ENCODE measurements at places on chromosomes 5 and 9. TPM values are rescaled to one million over a fixed set of nuclear protein-coding genes. Genes with fewer than 3 reads are reported as not detected.

DNA sequence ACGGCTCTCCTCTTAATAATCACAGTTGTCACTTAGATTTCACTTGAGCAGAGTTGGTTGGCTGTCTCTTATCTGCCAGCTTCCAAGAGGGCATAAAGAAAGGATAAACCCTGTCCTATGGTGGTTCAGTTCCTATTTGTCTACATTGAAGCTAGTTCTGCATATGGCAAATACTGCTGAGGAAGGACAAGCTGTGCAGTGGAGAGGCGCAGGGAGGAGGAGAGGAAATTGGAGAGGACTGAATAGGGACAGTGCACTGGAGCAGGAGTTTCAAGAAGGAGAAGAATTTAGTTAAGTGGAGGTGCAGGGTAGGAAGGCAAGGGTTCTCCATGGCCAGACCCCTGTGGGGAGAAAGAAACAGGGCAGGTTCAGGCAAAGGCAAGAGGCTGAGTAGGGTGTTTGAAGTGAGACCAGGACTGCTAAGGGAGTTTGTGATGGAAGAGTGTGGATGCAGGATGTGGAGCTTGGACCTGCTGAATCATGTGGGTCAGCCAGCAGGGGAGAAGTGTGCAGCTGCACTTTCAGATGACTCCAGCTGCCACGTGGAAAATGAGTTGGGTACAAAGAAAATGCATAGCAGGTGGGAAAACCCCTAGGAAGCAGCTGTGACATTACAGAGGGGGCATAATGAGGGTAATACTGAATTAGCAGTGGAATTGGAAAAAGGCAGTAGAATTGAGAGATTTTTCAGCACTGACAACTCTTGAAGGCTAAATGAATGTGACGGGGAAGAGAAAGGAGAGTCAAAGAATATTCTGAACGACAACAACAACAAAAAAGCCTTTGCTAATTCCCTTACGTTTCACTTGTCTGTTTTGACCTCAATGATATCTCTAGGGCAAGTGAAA, 66.8 kb downstream of the MAMDC2 start:
- peak overlapping the region; percentile 25 for H3K27ac ChIP-seq
- no peaks in the 10 kb centered on the region for H3K27me3 ChIP-seq
- H3K4me3 ChIP-seq: no peak overlapping the region

GRCh38 chr5:36481454-36482120, 124.8 kb upstream of the SLC1A3 start:
- no peak for DNase-seq
- H3K4me1 ChIP-seq: no peaks in the 10 kb centered on the region

Gene LHX3
- not detected for polyA plus RNA-seq

Gene WDR38
- not detected for polyA plus RNA-seq

DNA sequence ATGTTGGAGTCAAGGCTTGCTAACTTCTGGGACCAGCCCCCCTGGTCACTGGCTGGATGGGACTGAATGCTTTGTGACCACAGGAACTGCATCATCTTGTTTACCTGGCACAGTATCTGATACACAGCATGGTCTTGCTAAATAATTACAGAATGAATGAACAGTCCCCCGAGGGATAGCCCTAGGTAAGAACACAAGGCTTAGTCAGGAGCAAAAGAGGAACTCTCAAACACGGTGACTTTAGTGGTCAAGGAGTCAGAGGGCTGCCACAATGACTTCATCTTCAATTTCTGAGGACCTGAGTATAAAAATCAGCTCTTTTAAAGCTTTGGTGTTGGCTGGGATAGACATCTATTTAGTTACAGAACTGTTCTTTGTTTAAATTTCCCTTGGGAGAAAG, 15.1 kb upstream of the CXCL14 start:
- no peaks in the 10 kb centered on the region for H3K36me3 ChIP-seq
- H3K27ac ChIP-seq: no peak overlapping the region
- DNase-seq: no peak
- H3K4me3 ChIP-seq: no peak overlapping the region

Gene NEUROG1
- not detected for polyA plus RNA-seq

DNA sequence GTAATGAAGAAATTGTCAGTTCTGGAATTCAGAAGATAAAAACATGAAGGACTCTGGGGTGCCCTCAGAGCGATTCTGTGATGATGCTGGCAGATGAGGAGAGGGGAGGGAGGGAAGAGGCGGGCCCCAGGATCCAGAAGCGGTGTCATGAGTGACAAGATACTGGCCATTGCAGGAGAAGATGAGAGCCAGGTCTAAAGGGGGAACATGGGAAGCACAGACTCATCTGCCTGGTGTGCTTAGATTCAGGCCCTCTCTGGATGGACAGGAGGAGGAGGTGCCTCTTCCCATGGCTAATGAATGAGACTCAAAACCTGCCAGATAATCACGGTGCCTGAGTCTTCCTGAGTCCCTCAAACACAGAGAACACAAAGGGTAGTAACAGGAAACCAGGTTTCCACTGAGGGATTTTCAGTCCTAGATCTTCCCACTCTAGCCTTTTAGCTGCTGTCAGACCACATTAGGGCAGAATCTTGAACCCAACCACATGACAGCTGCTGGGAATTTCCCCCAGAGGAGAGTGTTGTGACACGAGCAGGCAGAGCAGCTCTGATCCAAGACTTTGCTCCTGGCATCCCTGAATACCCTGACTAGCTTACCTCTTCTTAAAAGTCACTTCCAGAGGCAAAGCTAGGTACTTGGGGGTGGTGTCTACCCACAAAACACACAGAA, 28.2 kb upstream of the HSPA9 start:
- no peak for DNase-seq
- H3K4me3 ChIP-seq: no peak overlapping the region
- H3K36me3 ChIP-seq: no peaks in the 10 kb centered on the region
- H3K27me3 ChIP-seq: no peaks in the 10 kb centered on the region

DNA sequence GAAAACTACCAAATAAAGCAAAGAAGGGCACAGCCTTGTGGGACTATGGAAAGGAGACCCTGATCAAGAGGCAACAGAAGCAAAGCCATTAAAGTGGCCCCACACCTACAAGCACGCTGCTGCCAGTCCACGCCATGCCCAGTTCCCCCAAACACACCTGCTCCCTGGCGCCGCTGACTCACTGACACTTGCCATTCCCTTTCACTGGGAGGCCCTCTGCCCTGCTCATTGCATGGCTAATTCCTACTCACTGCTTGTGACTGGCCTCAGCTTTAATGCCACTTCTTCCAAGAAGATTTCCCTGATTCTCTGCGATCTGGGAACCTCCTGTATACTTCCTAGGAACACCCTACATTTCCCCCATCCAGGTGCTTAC, 71.2 kb upstream of the TAF1L start:
- H3K4me3 ChIP-seq: no peak overlapping the region
- no peaks in the 10 kb centered on the region for H3K4me1 ChIP-seq
- no peaks in the 10 kb centered on the region for H3K27me3 ChIP-seq
- no peaks in the 10 kb centered on the region for H3K36me3 ChIP-seq

DNA sequence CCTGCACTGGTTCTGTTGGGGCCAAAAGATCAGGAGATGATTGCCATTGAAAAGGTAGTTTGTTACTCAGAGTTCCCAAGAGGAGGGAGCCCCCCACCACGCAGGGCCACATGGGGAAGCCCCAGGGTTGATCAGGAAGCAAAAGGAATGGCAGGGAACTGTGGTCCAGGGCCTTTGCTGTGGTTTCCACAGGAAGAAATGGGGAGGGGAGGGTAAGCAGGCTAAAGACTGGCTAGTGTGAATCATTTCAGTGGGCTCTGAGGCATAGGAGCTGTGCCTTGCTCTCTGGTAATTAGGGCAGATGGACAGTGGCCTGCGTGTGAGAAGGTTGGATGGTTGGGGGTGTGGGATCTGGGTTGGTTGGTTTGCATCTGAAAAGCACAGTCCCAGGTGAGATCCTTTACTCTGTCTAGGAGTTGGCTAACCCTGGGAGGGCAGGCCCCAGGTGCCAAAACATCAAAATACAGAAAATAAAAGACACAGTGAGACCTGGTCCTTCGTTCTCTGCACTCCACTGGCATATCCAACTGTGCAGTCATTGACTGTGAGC, 66.1 kb downstream of the PTPDC1 start:
- DNase-seq: no peak
- no peaks in the 10 kb centered on the region for H3K36me3 ChIP-seq
- peaks cover 4% of the 10 kb centered on the region for H3K4me1 ChIP-seq
- no peaks in the 10 kb centered on the region for H3K27me3 ChIP-seq

GRCh38 chr5:124738681-124739633, 7.5 kb downstream of the ZNF608 start:
- no peak overlapping the region for H3K4me3 ChIP-seq
- H3K4me1 ChIP-seq: peaks cover 43% of the 10 kb centered on the region
- no peaks in the 10 kb centered on the region for H3K27me3 ChIP-seq
- no peaks in the 10 kb centered on the region for H3K36me3 ChIP-seq
- H3K27ac ChIP-seq: peak overlapping the region; percentile 40

- H3K36me3 ChIP-seq: no peaks in the 10 kb centered on the region
- no peaks in the 10 kb centered on the region for H3K27me3 ChIP-seq
- no peak overlapping the region for H3K27ac ChIP-seq
- no peak overlapping the region for H3K4me3 ChIP-seq
- H3K4me1 ChIP-seq: no peaks in the 10 kb centered on the region
Observed at GRCh38 chr5:68054638-68055037, 160.9 kb upstream of the PIK3R1 start.

GRCh38 chr5:83471405-83472212, at the start of gene VCAN:
TSS of gene VCAN (plus strand) at chr5:83471744. CDS start at chr5:83483519, 11,775 bp downstream.
- peak; percentile 92 for DNase-seq
- peaks cover 38% of the 10 kb centered on the region for H3K4me1 ChIP-seq
- H3K36me3 ChIP-seq: no peaks in the 10 kb centered on the region
- H3K27me3 ChIP-seq: peaks cover 57% of the 10 kb centered on the region
- peak within 1 kb of the TSS; percentile 54 for H3K4me3 ChIP-seq

GRCh38 chr5:40453689-40454088, 226.0 kb upstream of the PTGER4 start:
- H3K4me1 ChIP-seq: no peaks in the 10 kb centered on the region
- no peaks in the 10 kb centered on the region for H3K27me3 ChIP-seq
- no peak overlapping the region for H3K4me3 ChIP-seq
- no peak overlapping the region for H3K27ac ChIP-seq

Gene FCN2
- 0.13 TPM for polyA plus RNA-seq

DNA sequence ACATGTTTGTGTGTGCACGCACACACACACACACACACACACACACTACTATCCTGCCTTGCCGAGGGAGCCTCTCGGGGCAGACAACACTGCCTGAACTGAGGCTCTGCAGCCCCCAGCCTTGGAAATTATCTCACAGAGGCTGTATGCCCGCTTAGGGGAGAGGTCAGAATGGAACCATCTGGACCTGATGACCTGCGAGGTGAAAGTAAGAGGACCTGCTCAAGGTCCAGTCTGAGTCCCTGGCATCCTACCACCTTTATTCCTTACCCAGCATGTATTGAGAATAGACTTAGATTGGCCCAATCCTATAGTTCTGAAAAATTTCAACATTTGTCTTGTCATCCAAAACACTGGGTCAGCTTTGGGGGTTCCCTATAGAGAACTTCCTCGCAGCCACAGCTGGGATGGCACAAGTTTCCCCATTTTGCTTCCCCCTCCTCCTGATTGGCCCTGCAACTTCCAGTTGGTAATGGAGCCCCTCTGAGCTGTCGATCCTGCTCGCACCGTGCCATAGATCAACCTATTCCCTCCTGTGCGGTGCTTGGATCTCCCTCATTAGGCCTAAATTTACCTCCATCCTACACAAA, 10.2 kb downstream of the MVB12B start:
- peaks cover 16% of the 10 kb centered on the region for H3K36me3 ChIP-seq
- no peaks in the 10 kb centered on the region for H3K27me3 ChIP-seq
- no peak overlapping the region for H3K27ac ChIP-seq

Gene RASGRF2
- 0.63 TPM for polyA plus RNA-seq

GRCh38 chr5:10588109-10588775, 24.4 kb downstream of the ANKRD33B start:
- peak overlapping the region; percentile 28 for H3K27ac ChIP-seq
- no peaks in the 10 kb centered on the region for H3K36me3 ChIP-seq
- H3K4me1 ChIP-seq: no peaks in the 10 kb centered on the region
- H3K27me3 ChIP-seq: no peaks in the 10 kb centered on the region

Gene SLC46A2
- not detected for polyA plus RNA-seq

DNA sequence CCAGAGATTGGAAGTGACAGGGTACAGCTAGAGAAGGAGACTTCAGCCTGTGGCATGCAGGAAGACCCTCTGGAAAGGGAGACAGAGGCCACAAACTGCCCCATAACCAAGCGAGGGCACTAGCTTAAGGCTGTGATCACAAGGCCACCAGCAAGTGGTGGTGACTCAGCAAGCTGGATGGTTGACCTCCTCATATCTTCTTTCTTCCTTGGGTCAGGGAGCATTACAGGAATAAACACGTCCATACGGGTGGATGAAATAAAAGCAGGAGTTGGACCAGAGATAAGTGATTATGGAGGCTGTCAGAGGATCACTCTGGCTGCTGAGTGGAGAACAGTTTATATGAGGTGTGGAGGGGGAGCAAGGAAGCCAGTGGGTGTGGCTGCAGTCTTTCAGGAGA, 234.6 kb upstream of the TAS2R1 start:
- no peak overlapping the region for H3K4me3 ChIP-seq
- H3K27ac ChIP-seq: no peak overlapping the region
- H3K27me3 ChIP-seq: no peaks in the 10 kb centered on the region
- DNase-seq: no peak
- H3K4me1 ChIP-seq: no peaks in the 10 kb centered on the region
- H3K36me3 ChIP-seq: no peaks in the 10 kb centered on the region

GRCh38 chr9:97320080-97320642, 12.7 kb downstream of the CCDC180 start:
- no peaks in the 10 kb centered on the region for H3K27me3 ChIP-seq
- no peaks in the 10 kb centered on the region for H3K4me1 ChIP-seq
- H3K4me3 ChIP-seq: no peak overlapping the region
- no peak for DNase-seq

- no peak for DNase-seq
- no peaks in the 10 kb centered on the region for H3K36me3 ChIP-seq
- no peaks in the 10 kb centered on the region for H3K4me1 ChIP-seq
- no peak overlapping the region for H3K4me3 ChIP-seq
- H3K27me3 ChIP-seq: no peaks in the 10 kb centered on the region
- no peak overlapping the region for H3K27ac ChIP-seq
Observed at GRCh38 chr5:74853256-74853655, 12.9 kb downstream of the FAM169A start.

GRCh38 chr5:62144401-62145022, 161.5 kb upstream of the KIF2A start:
- H3K4me1 ChIP-seq: peaks cover 16% of the 10 kb centered on the region
- H3K27me3 ChIP-seq: peaks cover 4% of the 10 kb centered on the region
- no peaks in the 10 kb centered on the region for H3K36me3 ChIP-seq
- H3K27ac ChIP-seq: peak overlapping the region; percentile 52
- H3K4me3 ChIP-seq: no peak overlapping the region

Gene PFN3
- polyA plus RNA-seq: not detected

Gene NR5A1
- polyA plus RNA-seq: not detected

- H3K36me3 ChIP-seq: no peaks in the 10 kb centered on the region
- H3K4me1 ChIP-seq: peaks cover 18% of the 10 kb centered on the region
- peak; percentile 78 for DNase-seq
- no peaks in the 10 kb centered on the region for H3K27me3 ChIP-seq
- peak overlapping the region; percentile 39 for H3K27ac ChIP-seq
Observed at GRCh38 chr5:160269017-160269416, 39.7 kb downstream of the FABP6 start.

DNA sequence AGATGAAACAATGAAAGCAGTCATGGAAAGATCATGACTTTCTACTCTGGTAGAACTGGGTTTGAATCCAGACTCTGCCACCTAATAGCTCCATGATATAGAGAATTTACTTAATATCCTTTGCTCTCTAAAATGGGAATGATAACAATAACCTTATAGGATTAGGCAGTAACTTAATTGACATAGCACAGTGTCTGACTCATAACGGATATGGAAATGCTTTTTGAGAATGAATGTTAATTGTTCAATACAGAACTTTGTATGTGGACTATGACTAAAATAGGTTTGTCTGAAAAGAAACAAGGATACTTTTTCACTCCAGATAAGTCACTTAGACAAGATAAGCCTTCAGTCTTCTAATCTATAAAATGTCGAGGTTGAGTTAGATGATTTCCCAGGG, 330.7 kb downstream of the PTPRD start:
- DNase-seq: no peak
- H3K4me3 ChIP-seq: no peak overlapping the region
- no peaks in the 10 kb centered on the region for H3K4me1 ChIP-seq
- H3K27me3 ChIP-seq: no peaks in the 10 kb centered on the region

Data from stomach (tissue), 19 donors.